Stimulated activated CD4-positive, alpha-beta T cell treated with anti-CD3 and anti-CD28 coated beads, TNF-alpha, amount 100 ng/mL, for 1 hour (primary cell): ENCODE measurements at places on chromosomes 1 and 21.

GRCh38 chr1:161902182-161902581 lies 121.5 kb downstream of the OLFML2B start:
- no peak for DNase-seq

DNA sequence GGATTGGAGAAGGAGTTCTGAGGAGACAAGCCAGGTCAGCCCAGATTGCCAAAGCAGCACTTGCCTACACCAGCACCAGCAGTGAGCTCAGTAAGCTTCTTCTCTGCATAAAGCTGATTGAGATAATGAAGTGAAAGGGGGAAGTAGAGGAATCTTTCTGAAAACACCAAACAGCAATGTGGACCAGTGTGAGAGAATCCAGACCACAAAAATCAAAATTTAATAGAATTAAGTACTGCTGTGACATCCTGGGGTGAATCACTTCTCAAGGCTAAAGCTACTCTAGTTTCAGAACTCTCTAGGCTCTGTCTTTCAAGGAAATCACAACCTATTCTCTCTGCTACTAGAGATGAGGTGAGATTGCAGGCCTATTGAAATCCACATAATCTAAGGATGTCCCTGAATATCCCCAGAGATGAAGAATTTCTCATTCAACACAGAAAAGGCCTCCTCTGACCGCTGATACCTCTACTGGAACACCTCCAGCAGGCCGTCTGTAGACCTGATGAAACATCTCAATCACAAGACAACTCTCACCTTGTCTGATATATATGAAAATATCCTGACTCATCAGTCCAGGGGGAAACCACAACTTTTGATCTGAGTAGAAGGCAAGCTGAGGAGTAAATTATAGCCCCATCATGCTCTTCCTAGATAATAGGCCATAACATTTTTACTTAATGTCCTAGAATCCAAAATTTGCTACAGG lies at the start of gene FCRL4:
TSS of gene FCRL4 (minus strand) at position 127 of the 709 bp plus-strand sequence. CDS start 141 bp downstream, outside the sequence.
- DNase-seq = no peak

- no peak for DNase-seq
These were observed 51.2 kb upstream of the SEC16B start for GRCh38 chr1:178020968-178021640.

DNA sequence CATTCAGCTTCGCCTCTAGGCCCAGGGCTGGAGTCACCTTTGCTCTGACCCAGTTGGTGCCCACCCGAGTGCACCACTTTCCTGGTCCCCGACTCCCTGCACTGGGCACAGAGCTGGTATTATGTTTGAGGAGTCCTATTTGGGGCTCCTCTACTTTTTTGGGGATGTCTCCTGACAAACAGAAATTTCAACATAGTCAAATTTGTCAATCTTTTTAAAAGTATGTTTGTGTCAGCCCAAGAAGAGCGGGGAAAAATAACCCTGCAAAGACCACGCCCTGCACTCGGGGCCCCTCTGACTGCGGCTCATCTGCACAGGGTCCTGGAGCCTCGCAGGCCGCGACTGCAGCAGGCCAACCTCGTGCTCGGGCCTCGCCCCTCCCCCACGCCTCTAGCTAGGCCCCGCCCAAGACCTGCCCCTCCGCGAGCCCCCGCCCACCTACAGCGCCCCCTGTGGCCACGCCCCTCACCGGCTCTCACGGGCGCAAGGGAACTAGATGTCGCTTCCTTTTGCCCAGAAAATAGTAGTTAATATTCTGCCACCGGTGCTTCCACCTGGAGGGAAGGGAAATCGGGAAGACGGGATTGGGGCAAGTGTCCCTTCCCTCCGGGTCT lies 11.4 kb downstream of the FAM229A start:
- DNase-seq = no peak

DNA sequence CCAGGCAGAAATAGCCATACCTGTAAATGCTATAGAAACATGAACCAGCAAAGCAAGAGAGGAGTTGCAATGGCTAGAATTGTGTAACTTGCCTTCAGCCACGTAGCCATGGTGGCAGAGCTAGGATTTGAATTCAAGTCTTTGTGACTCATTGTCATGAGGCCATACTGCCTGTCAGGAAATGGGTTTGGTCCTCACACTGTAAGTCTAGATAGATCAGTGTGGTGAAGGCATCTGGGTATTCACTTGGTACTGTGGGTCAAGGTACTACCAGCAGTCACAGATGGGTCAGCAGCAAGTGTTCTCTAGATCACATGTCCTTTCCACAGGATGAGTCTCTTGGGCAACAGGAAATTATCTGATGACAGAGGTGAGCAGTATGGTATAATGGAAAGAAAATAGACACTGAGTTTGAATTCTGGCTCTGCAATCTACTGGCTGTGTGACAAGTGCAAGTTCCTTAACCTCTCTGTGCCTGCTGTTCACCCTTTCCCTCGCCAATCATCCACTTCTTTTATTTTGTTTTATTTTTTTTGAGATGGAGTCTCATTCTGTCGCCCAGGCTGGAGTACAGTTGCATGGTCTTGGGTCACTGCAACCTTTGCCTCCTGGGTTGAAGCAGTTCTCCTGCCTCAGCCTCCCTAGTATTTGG lies 36.9 kb downstream of the FGGY start:
- no peak for DNase-seq

DNA sequence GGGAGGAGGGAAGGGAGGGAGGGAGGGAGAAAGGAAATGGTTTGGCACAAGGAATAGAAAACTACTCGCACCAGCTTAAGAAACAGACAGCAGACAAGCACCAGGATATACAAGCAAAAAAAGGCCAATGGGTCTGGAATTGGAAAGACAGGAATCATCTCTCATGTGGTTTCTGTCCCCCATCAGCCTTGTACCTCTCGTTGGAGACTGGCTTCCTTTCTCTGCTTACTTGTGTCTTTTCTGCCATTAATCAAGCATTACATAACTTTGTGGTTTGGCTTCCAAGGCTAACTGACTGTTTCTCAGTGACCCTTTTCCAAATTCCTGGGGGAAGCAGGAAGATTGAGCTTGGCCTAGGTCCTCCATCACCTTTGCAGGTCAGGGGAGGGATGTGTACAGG lies 11.8 kb upstream of the RALGPS2 start:
- no peak for DNase-seq

GRCh38 chr1:13788795-13789194 lies 88.8 kb downstream of the PRDM2 start:
- DNase-seq = no peak

DNA sequence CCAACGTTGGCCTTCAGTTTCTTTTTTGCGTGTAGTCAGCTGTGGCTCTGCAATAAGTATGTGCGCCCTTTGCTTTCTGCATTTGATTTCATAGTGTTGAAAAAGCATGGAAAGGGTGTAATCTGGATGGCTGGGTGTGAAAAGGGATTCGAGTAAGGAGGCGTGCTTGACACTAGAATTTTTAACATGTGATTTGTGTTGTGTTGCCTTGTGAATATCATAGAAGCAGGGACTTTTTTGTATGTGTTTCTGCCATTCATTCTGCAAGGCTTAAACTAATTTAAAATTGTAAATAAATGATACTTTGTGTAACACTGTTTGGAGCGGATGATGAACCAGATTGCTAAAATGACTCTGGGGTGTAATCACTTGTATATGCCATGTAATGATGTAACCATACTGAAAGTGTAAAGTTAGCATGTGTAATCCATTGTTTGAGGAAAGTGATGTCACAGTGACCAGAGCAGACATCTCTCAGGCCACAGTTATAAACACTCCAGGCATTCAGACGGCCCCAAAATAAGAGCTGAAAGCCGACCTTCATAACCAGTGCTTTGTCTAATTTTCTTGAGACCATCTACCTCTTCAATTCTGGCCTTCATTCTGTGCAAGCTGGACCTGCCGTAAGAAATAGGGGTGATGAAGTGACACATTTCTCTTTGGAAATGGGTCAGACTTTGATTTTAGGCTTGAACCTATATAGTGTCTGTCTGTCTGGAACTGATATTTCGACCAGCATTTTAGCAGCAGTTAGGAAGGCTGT lies 618 bp downstream of the SH3BGR start:
- no peak for DNase-seq

DNA sequence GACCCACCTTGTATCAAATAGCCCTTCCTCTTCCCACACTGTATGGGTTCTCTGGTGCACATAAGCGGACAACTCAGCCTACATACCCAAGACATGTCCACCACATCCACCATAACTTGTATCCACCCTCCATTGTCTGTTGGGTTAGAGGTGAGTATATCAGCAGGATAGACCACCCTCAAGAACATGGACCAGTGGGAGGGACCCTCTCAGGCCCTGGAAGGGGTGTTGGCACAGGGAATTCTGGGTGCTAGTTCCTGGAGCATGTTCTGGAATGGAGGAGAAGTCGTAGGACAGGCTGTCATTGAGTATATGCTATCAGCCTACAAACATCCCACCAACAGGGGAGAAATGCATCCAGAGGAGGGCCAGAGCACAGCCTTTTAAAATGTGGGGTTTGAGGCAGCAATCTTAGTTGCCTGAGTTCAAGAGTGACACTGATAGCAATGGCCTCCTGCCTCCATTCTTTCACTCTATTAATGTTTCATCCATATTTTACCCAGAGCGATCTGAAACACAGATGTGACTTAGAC lies 7.5 kb downstream of the CD55 start:
- DNase-seq = no peak
